G401 (cell line): ENCODE measurements at places on chromosomes 2 and 18. TPM values are rescaled to one million over a fixed set of nuclear protein-coding genes. Genes with fewer than 3 reads are reported as not detected.

- DNase-seq = no peak
Measured at GRCh38 chr2:241002275-241003046, 4.0 kb downstream of the SNED1 start.

DNA sequence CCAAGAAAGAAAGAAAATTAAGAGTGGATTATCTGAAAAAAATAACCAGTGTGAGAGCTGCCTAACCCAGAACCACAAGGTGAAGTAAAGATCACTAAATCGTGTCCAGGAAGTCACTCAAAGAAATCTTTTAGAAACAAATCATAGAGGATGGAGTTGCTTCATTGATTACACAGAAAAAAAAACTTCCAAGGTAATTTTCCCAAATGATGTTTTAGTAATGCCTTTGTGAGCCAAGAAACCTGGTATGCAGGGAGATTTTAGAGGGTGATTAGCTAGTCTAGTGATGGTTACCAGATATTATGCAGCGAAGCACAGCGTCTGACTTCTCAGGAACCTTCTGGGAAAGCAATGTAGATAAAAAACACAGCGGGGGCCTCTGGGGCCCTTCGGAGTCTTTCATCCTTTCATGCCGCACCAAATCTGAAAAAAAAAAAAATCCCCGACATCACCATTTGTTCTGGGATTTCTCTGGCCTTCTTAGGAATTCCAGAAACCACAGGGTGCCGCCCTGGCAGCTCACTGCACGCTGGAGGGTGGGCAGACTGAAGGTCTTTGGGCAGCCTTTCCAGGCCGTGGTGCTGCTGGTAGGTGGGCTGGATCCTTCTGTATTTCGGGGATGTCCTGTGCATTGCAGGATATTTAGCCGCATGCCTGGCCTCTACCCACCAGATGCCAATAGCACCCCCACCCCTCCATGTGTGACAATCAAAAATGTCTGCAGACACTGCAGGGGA, 17.3 kb downstream of the ALPK2 start:
- no peak for DNase-seq

GRCh38 chr2:150107170-150107569, 380.3 kb downstream of the RND3 start:
- no peak for DNase-seq

DNA sequence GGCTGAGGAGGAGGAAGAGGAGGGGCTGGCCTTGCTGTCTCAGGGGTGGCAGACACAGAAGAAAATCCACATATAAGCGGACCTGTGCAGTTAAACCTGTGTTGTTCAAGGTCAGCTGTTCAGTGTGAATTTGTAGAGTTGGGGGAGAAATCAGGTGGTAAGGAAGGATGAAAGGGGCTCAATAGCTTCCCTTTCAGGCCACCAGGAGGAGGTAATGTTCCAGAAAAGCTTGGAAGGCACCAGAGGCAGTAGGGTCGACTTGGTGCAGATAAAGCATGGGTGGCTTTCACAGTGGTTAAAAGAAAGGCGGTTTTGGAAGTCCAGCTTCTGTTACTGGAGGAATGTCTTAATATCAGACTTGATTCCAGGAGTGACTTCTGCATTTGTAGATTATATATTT, 167.4 kb downstream of the THSD7B start:
- peak; percentile 6 for DNase-seq

- no peak for DNase-seq
Measured at GRCh38 chr2:58019229-58019628, 27.4 kb upstream of the VRK2 start.

DNA sequence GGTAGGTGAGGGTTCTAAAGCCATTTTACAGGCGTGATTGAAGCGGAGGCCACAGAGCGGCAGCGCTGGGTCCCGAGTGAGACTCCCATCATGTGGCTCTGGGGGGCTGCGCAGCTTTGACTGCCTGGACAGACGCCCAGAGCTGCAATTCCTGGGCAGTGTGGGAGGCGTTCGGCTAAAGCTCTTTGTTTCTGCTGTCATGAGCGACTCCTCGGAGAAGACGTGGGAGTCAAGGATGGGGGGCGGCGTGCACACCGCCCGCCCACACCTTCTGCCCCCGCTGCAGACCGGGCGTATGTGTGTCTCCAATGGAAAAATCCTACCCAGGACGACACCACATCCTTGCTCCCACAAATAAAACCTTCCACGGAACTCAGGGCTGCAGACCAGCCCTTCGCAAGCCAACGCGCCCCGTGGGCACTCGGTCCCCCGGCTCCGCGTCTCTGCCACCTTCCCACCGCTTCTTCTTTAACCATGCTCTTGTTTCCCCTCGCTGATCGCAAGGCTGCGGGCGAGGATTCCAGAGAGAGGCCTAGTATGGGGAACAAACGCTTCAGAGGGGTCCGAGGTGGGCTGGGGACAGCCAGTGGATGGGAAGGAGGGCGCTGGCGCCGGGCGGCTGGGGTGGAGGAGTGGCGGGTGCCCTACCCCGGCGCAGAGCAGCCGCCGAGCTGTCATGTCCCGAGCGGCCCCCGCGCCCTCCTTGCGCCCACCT, 680 bp upstream of the LBH start:
- peak; percentile 24 for DNase-seq

- no peak for DNase-seq
Measured at GRCh38 chr2:101869527-101869926, 122.2 kb upstream of the IL1R2 start.

GRCh38 chr18:44853430-44853829, 172.7 kb downstream of the SETBP1 start:
- DNase-seq = no peak

GRCh38 chr2:68302281-68302875, 17.4 kb downstream of the CNRIP1 start:
- DNase-seq = no peak

DNA sequence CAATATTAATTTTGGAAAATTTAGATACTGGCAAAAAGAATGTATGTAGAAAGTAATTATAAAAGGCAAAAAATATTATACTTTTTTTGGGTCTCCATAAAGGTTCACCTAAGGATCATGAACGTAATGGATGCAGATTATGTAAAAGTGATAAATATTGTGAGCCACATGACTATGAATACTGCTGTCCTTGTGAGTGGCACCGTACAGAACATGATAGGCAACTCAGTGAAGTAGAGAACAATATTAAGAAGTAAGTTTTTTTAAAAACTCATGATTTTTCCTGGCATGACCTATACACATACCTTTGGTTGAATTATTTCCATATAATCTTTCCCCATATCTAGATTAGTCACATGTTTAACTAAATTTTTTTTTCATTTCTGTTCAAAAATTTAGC, 18.6 kb downstream of the GEN1 start:
- DNase-seq = no peak

- DNase-seq = no peak
Measured at GRCh38 chr2:53939656-53940055, 31.1 kb downstream of the PSME4 start.

DNA sequence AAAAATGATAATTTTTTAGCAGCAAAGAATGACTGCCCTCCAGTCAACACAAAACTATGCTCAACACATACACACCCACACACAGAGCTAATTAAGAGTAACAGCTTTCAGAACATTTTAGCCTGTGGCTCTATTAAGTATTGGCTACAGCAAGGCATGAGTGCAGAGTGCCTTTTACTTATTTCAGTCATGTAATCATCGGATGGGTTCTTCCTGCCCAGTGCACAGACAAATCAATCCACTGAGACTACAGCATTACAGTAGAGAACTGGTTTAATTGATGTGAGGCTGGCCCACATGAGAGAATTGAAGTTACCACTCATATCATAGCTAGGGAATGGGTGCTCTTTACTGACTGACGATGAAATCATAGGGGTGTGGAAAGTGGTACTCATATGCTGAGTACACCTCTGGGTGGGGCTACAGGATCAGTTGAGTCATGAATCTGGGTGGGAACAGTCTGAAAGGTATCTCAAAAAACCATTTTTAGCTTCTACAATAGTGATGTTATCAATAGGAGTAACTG, 241.0 kb downstream of the FSIP2 start:
- no peak for DNase-seq

Gene MOCOS
- not detected in 2 replicates for total RNA-seq

Gene ZSWIM2
- total RNA-seq = not detected in 2 replicates

Gene RESP18
- total RNA-seq = not detected in 2 replicates

Gene TM4SF20
- total RNA-seq = not detected in 2 replicates

Gene SPRED2
- total RNA-seq = 4.1 and 7.5 TPM in 2 replicates

Gene ABCG8
- total RNA-seq = not detected in 2 replicates

Gene UGT1A3
- not detected in 2 replicates for total RNA-seq

Gene CNTNAP5
- total RNA-seq = not detected in 2 replicates
